Naive thymus-derived CD8-positive, alpha-beta T cell (primary cell): ENCODE measurements at places on chromosomes 3 and 15. TPM values are rescaled to one million over a fixed set of nuclear protein-coding genes. Genes with fewer than 3 reads are reported as not detected.

CLN6 gene
- total RNA-seq = 18.5 TPM

- H3K27me3 ChIP-seq = no peaks in the 10 kb centered on the region
- peaks cover 21% of the 10 kb centered on the region for H3K4me1 ChIP-seq
- H3K27ac ChIP-seq = peak overlapping the region; percentile 94
- H3K36me3 ChIP-seq = peaks cover 23% of the 10 kb centered on the region
- peak overlapping the region; percentile 90 for H3K4me3 ChIP-seq
- peak; percentile 67 for DNase-seq
These were observed 24.6 kb upstream of the SACM1L start for GRCh38 chr3:45664578-45664977.

XCR1 gene
- not detected for total RNA-seq

SNTN gene
- not detected for total RNA-seq

TLR9 gene
- total RNA-seq = 2.8 TPM

RPP14 gene
- total RNA-seq = 20.4 TPM

CDC25A gene
- total RNA-seq = not detected

TM4SF18 gene
- not detected for total RNA-seq

GRCh38 chr3:24272875-24273274, 221.8 kb downstream of the THRB start:
- H3K27me3 ChIP-seq = peaks cover 20% of the 10 kb centered on the region
- H3K4me1 ChIP-seq = no peaks in the 10 kb centered on the region
- H3K27ac ChIP-seq = no peak overlapping the region
- no peaks in the 10 kb centered on the region for H3K36me3 ChIP-seq
- H3K4me3 ChIP-seq = no peak overlapping the region
- DNase-seq = no peak

GRCh38 chr3:107063351-107063750, 313.9 kb upstream of the CCDC54 start:
- H3K27ac ChIP-seq = no peak overlapping the region
- H3K4me3 ChIP-seq = no peak overlapping the region
- peaks cover 11% of the 10 kb centered on the region for H3K27me3 ChIP-seq

DNA sequence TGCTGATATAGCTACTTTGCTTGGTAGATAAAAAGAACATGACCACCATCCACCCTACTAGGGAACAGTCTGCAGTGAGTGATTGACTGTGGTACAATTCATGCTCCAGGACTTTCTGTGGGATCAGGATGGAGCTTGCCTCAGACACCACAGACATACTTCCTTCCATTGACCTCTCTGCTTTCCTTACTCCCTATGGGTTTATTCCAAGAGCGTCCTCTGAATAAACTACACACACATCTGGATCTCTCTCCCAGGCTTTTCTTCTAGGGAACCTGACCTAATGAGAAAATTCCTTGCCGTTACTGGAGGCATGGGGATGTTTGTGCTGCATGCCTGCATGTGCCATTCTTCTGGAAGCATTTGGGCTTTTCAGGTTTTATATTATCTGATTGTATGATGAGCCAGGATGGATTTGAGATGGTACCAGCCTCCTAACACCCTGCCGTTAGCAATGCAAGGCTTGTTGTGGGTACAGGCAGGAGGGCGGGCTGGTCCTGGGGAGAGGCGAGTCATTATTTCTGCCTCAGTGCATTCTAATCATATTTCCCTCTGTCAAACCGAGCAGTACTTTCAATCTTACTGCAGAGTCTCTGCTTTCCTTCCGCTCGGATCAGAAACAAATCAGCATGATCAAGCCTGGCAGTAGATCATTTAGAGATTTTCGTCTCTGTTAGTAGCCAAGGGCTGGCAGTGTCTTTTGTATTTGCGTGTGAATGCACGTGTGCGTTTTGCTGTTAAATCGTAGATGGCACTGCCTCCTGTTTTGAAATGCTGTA, 279.2 kb downstream of the PDCD6IP start:
- H3K27ac ChIP-seq = no peak overlapping the region
- DNase-seq = no peak
- peaks cover 3% of the 10 kb centered on the region for H3K27me3 ChIP-seq
- no peaks in the 10 kb centered on the region for H3K4me1 ChIP-seq

DNA sequence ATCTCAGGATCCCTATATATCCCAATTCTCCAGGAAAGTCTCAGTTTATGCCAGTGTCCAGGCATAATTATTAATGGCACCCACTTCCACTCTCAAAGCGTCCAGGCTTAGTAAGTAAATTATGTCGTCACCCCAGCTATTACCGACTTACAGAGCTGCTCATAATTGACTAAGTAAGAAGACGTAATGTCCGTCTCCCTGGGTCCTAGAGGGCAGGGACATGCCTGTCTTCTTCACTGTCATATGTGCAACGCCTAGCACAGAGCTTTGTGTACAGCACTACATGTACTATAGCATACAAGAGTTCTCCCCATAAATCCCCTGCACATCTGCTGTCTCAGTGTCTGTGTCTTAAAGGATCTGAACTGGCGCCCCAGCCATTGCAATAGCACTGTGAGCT, 23.9 kb upstream of the HRH1 start:
- no peaks in the 10 kb centered on the region for H3K4me1 ChIP-seq
- no peak overlapping the region for H3K27ac ChIP-seq
- H3K4me3 ChIP-seq = no peak overlapping the region
- H3K36me3 ChIP-seq = no peaks in the 10 kb centered on the region
- no peak for DNase-seq
- H3K27me3 ChIP-seq = peaks cover 10% of the 10 kb centered on the region

DNA sequence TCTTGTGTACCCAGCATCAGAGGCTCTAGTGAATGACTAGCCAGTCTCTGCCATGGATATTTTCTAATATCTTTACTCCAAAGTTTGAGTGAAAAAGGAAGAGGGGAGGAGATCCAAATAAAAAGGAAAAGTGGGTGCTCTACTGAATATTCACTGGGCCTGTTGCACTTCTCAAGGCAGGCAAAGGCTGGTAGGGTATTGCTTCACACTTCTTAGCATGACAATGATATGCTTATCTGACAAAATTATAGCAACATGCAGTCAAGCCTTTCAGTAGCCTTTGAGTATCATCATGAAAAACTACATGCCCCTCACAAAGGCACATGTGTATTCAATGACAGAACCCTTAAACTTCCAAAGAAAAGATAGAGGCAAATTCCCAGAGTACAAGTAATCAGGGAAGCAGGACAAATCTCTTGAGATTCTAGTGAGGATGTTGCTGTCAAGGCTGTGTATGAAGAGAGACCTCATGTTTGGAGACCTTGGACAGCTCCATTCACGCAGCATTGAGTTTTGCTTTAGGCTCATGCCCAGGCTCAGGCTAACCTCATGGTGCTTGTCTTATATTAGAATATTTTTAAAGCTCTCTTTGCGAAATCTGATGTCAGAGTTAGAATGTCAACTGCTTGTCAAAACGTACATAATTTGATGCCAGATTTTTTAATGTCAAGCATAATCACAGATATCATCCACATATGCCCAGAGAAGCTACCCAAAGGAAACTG, 506.9 kb downstream of the OCA2 start:
- H3K27ac ChIP-seq = no peak overlapping the region
- peaks cover 13% of the 10 kb centered on the region for H3K27me3 ChIP-seq
- no peak for DNase-seq
- no peaks in the 10 kb centered on the region for H3K4me1 ChIP-seq

GRCh38 chr15:25727116-25727515, 136.0 kb downstream of the ATP10A start:
- no peak for DNase-seq
- H3K4me3 ChIP-seq = no peak overlapping the region
- H3K27ac ChIP-seq = no peak overlapping the region
- peaks cover under 1% of the 10 kb centered on the region for H3K4me1 ChIP-seq
- H3K27me3 ChIP-seq = no peaks in the 10 kb centered on the region

GRCh38 chr3:133487920-133488540, 85.5 kb upstream of the CDV3 start:
- peak; percentile 67 for DNase-seq
- H3K27ac ChIP-seq = peak overlapping the region; percentile 63
- peaks cover 61% of the 10 kb centered on the region for H3K4me1 ChIP-seq

GRCh38 chr15:74428970-74429780, 4.6 kb downstream of the SEMA7A start:
- H3K4me3 ChIP-seq = peak overlapping the region; percentile 39
- H3K36me3 ChIP-seq = peaks cover 2% of the 10 kb centered on the region
- no peaks in the 10 kb centered on the region for H3K27me3 ChIP-seq
- peaks cover 70% of the 10 kb centered on the region for H3K4me1 ChIP-seq

DNA sequence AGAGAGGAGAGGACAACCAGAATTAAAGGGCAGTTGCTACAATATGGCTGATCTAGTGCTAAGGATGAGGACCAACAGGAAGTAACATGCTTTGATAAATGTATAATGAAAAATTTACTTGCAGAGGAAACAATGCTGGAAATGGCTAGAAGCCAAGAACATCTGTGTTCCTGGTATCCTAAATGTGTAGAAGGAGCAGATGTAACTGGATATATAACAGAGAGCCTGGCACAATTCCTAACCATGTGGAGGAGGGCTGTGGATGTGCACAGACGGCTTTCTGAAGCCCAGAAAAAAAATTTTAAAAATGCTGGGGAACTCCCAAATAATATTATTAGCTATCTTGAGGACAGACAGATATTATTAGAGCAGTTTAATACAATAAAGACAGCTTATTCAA, 159.4 kb upstream of the GBE1 start:
- H3K27me3 ChIP-seq = peaks cover 8% of the 10 kb centered on the region
- H3K4me1 ChIP-seq = no peaks in the 10 kb centered on the region
- H3K4me3 ChIP-seq = no peak overlapping the region
- H3K36me3 ChIP-seq = no peaks in the 10 kb centered on the region
- DNase-seq = no peak
- no peak overlapping the region for H3K27ac ChIP-seq

DNA sequence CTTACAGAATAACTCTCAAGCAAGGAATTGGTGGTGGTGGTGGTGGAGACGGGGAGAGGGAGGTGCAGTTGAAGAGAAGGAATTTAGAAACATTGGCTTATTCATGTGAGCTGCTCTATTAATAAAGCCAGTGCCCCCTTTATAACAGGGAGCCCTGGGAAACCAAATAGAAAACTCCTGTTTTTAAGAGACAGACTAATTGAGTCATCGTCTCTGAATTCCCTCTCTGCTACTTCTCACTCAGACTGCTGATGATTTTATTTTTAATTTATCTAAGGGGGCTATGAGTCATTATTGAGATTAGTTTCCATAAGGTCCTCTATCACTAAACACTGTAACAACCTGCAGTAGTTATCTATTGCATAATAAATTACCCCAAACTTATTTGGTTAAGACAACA, 145.9 kb upstream of the GALNT15 start:
- DNase-seq = no peak
- H3K4me3 ChIP-seq = no peak overlapping the region
- no peaks in the 10 kb centered on the region for H3K36me3 ChIP-seq
- no peak overlapping the region for H3K27ac ChIP-seq
- no peaks in the 10 kb centered on the region for H3K4me1 ChIP-seq

KCNMB2 gene
- not detected for total RNA-seq

GRCh38 chr3:15372918-15373317, 40.5 kb upstream of the SH3BP5 start:
- H3K36me3 ChIP-seq = no peaks in the 10 kb centered on the region
- H3K4me1 ChIP-seq = peaks cover 13% of the 10 kb centered on the region
- no peak overlapping the region for H3K4me3 ChIP-seq
- no peak overlapping the region for H3K27ac ChIP-seq
- DNase-seq = no peak
- H3K27me3 ChIP-seq = peaks cover 3% of the 10 kb centered on the region

MYL3 gene
- total RNA-seq = not detected

- peak; percentile 26 for DNase-seq
- H3K27ac ChIP-seq = no peak overlapping the region
- no peaks in the 10 kb centered on the region for H3K36me3 ChIP-seq
- H3K27me3 ChIP-seq = peaks cover 67% of the 10 kb centered on the region
- peaks cover 14% of the 10 kb centered on the region for H3K4me1 ChIP-seq
- peak overlapping the region; percentile 81 for H3K4me3 ChIP-seq
These were observed 699 bp downstream of the MEGF11 start for GRCh38 chr15:66252685-66253417.

TICRR gene
- 0.16 TPM for total RNA-seq

DNA sequence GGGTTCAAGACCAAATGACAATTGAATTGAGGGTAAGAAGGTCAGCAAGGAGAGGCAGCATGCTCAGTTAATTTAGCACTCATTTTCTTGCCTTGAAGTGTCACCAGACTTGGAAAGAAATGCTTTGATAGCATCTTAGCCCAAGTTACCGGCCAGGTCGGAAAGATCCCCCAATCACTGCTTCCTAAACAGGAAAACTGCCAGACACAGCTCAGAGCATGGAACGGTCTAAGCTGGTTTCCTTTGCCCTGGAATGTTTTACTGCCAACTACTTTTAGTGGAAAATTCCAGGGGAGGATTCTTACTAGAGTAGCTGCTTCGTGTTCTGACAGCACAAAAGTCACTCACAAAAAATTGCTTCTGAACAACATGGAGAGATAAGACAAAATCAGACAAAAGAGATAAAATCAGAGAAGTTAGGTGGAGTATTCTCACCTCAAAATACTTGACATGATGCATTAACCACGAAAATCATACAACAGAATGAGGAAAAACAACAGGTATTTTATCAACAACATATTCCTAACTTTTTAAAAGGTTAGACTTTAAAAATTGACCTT, 65.5 kb downstream of the CCR4 start:
- DNase-seq = no peak
- no peak overlapping the region for H3K4me3 ChIP-seq
- no peaks in the 10 kb centered on the region for H3K4me1 ChIP-seq
- H3K27ac ChIP-seq = no peak overlapping the region

NRG4 gene
- not detected for total RNA-seq
